ENCODE measurements at places on chromosomes 1 and 21. TPM values are rescaled to one million over a fixed set of nuclear protein-coding genes. Genes with fewer than 3 reads are reported as not detected.

Gene DENND2C
- total RNA-seq, result 0.31 TPM

Gene GJA4
- not detected for total RNA-seq

Gene ZNF593OS
- total RNA-seq, result not detected

Gene TNFRSF14
- total RNA-seq, result 205 TPM

Gene EFNA3
- 4.1 TPM for total RNA-seq

Gene HIPK1
- 89.7 TPM for total RNA-seq

Gene RABIF
- 13.7 TPM for total RNA-seq

Gene MYBPH
- total RNA-seq, result not detected

Gene AKR7A3
- 0.53 TPM for total RNA-seq

Gene GUCA2A
- total RNA-seq, result not detected

Gene OR10J1
- total RNA-seq, result not detected

Gene CFAP141
- not detected for total RNA-seq

Gene HJV
- total RNA-seq, result not detected

Gene MAP10
- 3.1 TPM for total RNA-seq

Gene AGRN
- total RNA-seq, result 7.2 TPM

Gene TRABD2B
- total RNA-seq, result not detected

Gene S100A3
- total RNA-seq, result not detected

Gene USH2A
- total RNA-seq, result not detected

Gene ADIPOR1
- total RNA-seq, result 50.6 TPM

Gene PTPN22
- total RNA-seq, result 66.0 TPM

Gene TBX15
- not detected for total RNA-seq

Gene NPHP4
- 19.8 TPM for total RNA-seq

Gene DMBX1
- not detected for total RNA-seq

Gene RGS4
- total RNA-seq, result not detected

Gene CFAP107
- total RNA-seq, result not detected

Gene AQP10
- total RNA-seq, result not detected

Gene CACNA1S
- total RNA-seq, result not detected

Gene SH2D1B
- total RNA-seq, result not detected

Gene ZNF695
- 0.25 TPM for total RNA-seq

Gene LCE1D
- not detected for total RNA-seq

Gene LENEP
- 0.63 TPM for total RNA-seq

Gene LCE3D
- not detected for total RNA-seq

Gene DCDC2B
- 0.14 TPM for total RNA-seq

Gene PIK3C2B
- total RNA-seq, result 39.8 TPM

Gene KLHDC9
- 0.63 TPM for total RNA-seq

Gene ADAM30
- total RNA-seq, result not detected

Gene KCNK2
- not detected for total RNA-seq

Gene SPRR1B
- total RNA-seq, result not detected

Gene KRTAP19-1
- not detected for total RNA-seq

Gene KCNE2
- not detected for total RNA-seq

Gene RGS21
- not detected for total RNA-seq

Data from activated naive CD4-positive, alpha-beta T cell treated with anti-CD3 and anti-CD28 coated beads, Interleukin-2, amount 10 ng/mL, durations not matched to agents 5 hours and 36 hours (primary cell).